Fibroblast of the aortic adventitia (primary cell): ENCODE measurements at places on chromosomes 2 and 18. TPM values are rescaled to one million over a fixed set of nuclear protein-coding genes. Genes with fewer than 3 reads are reported as not detected.

- no peak for DNase-seq
Observed at GRCh38 chr2:191951832-191952231, 104.9 kb upstream of the CAVIN2 start.

SLC23A3 gene
- total RNA-seq = 1.6 and 3.1 TPM in 2 replicates

ATOH8 gene
- total RNA-seq = 17.0 and 22.0 TPM in 2 replicates

DNA sequence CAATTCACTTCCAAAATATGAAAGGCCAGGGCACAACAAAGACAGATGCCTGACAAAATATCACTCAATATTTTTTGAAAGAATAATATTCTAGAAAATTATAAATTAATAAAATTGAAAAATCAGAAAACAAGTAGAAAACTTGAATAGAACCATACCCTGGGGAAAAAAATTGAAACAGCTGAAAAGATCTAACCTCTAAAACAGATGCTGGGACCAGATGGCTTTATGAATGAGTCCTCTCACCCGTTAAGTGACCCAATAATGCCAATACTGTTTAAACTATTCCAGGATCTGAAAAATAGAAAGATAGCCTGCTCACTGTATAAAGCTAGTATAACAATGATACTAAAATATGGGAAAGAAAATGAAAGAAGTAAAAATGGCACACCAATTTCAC lies 322.3 kb upstream of the VWC2L start:
- DNase-seq = no peak

GRCh38 chr18:59536166-59536565 lies 161.1 kb downstream of the CCBE1 start:
- DNase-seq = no peak

- no peak for DNase-seq
Observed at GRCh38 chr2:137873536-137874244, 90.6 kb upstream of the HNMT start.

GRCh38 chr2:88671786-88672427 lies 19.6 kb upstream of the RPIA start:
- peak; percentile 73 for DNase-seq
